ENCODE measurements at places on chromosomes 7 and 10. TPM values are rescaled to one million over a fixed set of nuclear protein-coding genes. Genes with fewer than 3 reads are reported as not detected.
A peak's percentile ranks its signal among the peaks of the same experiment; 100 is the strongest.

The CCDC136 gene
- 3.9 TPM for total RNA-seq

The GDF10 gene
- total RNA-seq: 0.06 TPM

DNA sequence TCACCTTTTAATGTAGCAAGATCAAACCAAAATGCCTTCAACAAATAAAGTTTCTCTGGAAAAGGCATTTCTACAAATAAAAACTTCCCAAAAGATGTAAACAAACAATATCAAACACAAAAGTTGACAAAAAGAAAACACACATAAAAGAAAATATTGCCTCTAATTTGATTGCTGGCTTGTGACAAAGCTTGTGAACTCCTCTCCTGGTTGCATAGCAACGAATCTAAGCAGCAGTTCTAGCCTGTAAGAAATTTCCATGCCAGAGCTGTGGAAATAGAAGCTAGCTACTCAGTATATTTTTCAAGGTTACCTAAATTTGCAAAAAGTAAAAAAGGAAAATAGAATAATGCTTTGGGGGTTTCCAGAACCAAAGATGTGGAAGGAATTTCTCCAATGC is 173.9 kb upstream of the CDK1 start:
- no peak for DNase-seq
- no peaks in the 10 kb centered on the region for H3K36me3 ChIP-seq
- H3K27me3 ChIP-seq: no peaks in the 10 kb centered on the region
- no peaks in the 10 kb centered on the region for H3K4me1 ChIP-seq
- H3K27ac ChIP-seq: no peak overlapping the region

DNA sequence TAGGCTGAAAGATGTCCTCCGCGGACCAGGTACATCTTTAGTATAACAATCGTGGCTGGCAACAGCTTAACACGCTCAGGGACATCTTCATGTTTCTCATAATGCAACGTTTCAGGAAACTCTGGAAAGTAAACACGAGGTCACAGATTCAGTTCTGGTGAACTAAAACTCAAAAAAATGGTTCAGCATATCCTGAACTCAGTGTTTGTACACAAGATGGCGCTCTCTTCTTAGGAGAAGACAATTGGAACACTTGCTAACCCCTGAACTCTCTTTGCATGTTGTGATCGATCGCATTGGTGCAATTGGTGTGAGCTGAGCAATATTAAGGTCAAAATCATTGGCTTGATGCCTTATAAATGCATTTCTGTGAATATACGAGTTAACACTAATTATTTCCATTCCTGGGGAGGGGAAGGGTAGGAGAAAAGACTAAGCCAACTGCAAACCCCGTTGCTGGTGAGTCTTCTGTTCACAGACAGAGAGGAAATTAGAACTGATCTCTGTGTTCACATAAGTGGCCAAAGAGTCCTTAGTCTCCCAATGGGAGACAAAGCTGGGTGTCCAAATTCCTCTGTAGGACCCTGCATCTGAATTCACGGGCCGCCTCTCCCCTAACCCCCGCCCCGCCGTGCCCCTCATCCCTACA is 52.6 kb upstream of the FAM180A start:
- H3K4me3 ChIP-seq: no peak overlapping the region
- peak; percentile 48 for DNase-seq
- H3K36me3 ChIP-seq: no peaks in the 10 kb centered on the region
- no peak overlapping the region for H3K27ac ChIP-seq
- no peaks in the 10 kb centered on the region for H3K27me3 ChIP-seq

All from adrenal gland (tissue), 19 donors.